Suprapubic skin (tissue), 4 donors: ENCODE measurements at places on chromosomes 5 and 9.

- DNase-seq = peak; percentile 85
Observed at GRCh38 chr9:13705918-13706317, 426.4 kb upstream of the MPDZ start.

DNA sequence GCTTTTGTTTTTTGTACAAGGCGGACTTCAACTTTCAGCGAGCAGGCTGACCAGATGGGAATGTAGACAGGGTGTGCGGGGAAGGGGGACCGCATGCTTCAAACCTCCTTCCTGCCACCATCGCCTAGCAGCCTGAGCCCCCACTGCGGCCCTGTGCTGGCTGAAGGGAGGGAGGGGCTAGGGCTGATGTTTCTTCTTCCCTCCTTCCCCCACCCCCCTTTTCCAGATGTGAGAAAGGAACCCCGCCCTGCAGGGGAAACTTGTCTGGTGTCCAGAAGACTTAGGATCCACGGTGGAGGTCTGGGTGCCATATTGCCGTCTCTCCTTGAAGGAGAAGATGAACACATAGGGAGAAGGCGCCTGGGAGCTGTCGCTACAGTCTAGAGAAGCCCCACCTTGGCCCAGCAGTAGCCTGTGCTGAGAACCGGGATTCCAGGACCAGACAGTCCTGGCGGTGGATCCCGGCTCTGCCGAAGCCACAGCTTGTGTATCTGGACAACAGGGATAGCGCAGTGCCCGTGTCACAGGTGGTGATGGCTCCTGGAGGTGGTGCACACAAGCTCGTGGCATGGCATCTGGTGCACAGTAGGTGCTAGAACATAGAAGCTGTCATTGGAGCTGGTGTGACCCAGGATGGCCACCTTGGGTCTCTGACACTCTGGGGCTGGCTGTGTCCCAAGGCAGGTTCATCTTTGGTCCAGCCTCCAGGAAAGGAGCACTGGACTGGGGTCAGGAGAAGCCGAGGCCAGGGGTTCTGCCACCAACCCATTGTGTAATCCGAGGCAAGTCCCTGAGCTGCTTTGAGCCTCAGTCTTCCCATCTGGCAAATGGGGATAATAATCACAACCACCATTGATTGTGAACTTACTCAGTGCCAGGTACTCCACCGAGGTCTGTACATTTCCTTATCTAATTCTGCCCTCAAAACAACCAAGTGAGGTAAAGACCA, 205.6 kb downstream of the C9orf50 start:
- DNase-seq = no peak

DNA sequence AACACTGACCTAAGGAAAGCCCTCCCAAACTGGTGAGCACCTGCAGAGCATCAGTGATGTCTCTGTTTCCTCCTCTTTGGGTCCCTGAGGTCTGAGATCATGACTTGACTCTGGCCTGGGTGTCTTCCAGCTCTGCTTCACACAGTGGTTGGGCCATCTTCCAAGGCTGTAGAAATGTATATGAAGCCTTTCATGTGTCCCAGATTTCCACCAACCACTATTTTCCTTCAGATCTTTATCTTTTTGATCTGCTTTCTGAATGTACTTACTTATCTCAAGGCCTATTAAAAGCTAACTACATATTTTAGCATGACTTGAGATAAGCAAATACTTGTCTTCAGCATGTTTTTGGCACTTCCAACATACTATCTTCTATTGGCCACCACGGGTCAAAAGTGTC, 47.1 kb downstream of the PRELID2 start:
- DNase-seq = no peak

DNA sequence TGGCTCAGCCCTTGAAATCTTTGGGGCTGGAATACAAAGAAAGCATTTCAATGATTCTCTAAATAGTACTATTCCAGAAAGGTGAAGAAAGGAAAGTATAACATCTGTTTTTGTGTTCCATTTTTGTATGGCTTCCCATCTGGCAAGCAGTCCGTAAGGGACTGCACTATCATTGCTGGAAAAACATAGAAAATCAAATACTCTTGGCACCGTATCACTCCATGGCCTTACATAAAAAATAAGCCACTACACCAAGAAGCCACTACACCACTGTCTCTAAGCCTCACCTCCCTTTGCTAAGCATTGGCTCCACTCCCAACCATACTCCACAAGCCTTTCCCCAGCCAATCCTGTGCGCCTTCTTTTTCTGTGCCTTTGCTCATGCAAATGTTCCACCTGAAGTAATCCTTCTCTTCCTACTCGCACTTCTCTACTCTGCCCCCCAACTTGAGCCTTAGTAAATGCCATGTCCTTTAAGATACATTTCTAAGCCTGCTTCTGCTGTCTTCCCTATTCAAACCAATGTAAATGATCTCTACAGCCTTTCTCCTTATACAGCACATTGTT, 454.6 kb upstream of the TUSC1 start:
- no peak for DNase-seq

GRCh38 chr5:176979669-176980068, 26.9 kb downstream of the UIMC1 start:
- no peak for DNase-seq

DNA sequence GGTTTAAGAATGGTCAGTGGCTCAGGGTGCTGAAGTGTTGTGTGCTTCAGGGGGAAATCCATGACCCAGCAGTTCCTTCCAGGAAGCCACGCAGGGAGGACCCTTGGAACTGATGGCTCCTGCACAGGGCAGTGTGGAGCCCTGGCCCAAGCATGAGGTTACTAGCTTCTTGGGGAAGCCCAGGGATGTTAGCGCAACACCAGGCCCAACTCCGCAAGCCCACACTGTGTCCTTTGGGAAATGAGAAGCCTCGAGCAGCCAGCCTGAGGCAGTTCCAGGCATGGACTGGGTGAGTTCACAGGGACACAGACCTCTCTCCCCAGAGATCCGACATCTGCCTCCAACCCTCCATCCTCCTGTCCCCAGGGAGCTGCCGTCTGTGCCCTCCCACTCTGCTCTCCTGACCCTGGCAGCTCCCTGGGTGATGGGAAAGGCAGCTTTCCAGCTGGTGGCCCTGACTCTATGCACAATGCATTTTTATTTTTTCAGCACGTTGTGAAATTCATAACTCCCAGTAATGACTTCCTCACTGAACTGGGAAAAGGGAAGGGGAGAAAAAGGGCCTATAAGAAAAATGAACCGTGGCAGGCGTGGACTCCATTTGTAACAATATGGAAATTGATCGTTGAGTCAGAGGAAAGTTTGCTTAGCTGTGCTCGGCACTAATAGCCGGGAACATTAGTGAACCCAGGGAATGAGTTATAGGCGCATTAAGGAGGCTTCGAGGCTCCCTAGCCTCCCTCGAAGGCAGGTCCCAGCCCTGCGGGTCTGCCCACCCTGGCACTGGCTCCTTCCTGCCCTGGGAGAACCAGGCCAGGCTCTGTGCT, 34.1 kb downstream of the LMX1B start:
- no peak for DNase-seq

DNA sequence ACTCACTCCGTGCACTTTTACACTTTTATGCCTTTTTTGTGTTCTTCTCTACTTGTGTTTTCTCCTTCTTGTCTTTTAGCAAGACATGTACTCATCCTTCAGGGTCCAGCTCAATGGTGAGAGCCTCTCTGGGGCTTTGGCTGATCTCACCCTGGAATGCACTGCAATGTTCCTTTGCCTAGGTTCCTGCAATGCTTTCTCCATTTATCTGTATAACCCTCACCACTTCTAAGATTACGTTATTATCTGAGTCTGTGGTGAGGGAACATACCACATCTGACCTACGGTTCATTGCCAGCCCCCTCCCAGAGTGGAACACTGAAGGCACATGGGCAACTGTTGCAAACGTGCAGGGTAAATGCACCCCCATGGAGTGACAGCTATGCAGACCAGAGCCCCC, 47.3 kb downstream of the KCNIP1 start:
- DNase-seq = no peak

GRCh38 chr9:81363916-81364480, 325.3 kb downstream of the TLE1 start:
- DNase-seq = no peak

DNA sequence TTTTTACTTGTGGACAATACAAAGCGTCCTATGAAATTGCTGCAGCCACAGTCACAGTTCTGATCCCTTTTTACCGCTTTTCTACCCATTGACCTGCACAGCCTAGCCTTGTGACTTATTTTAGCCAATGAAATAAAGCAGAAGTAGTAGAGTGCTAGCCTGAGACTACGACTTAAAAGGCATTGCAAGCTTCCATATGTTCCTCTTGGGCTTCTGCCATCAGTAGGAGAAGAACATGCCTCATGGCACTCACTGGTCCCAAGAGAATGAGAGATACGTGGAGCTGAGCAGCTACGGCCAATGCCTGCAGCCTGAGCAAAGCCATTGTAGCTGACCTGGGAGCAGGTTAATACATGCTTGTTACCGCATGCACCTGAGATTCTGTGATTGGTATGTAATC, 416.6 kb upstream of the CLINT1 start:
- no peak for DNase-seq

GRCh38 chr9:106862110-106862820, 701 bp upstream of the ZNF462 start:
- no peak for DNase-seq

GRCh38 chr5:15249152-15249551, 250.8 kb upstream of the FBXL7 start:
- no peak for DNase-seq

DNA sequence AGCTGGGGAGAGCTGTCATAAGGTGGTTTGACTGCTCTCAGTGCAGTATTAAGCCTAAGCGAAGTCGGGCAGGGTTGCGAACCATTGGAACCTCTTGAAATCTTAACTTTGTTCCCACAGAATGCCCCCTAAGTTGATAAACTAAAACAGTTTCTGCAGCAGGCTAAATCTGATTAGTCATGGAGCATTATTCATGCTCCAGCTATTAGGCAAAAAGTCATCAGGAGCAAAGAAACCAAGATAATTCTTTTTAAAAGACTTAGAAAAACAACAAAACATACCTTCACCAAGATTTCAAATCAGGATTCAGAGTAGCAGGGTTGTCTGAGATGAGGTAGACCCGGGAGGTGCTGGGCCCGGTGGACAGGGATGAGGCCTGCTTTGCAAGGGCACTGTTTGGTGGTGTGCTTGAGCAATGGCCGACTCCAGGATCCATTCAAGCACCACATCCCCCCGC, 69.9 kb upstream of the PLPP1 start:
- no peak for DNase-seq

DNA sequence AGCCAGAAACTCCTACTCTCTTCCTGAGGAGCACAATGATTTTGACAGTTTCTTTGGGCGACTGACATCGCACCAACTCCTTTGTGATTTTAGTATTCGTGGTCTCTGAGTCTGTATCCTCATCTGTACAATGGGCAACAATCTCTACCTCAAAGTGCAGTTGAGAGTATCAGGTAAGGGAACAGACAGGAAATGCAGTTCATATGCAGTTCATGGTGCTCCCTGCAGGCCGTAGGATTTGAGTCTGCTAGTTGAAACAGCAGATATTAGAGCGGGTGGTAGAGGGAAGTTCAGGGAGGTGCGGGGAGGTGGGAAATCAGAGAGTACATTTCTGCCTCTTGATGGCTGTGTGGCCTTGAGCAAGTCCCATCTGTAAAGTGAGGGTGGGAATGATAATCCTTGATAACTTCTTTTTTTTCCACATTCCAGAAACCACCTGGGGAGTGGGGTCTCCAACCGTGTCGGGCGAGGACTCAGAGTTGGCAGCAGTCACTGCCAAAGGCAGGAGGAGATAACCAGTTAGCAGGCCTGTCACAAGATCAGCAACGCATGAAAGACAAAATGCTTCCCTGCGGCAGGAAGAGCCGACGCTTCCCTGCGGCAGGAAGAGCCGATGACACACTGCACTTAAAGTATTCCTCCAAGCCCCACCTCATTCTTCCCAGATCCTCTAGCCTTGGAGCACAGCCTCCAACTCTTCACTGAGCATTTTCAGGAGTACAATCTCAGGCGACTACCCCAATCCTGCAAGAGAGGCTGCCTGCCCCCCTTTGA, 6.0 kb upstream of the NEK6 start:
- DNase-seq = peak; percentile 8

- peak; percentile 78 for DNase-seq
Observed at GRCh38 chr5:56319526-56320181, 86.5 kb upstream of the ANKRD55 start.

GRCh38 chr5:170104710-170105109, 987 bp upstream of the FOXI1 start:
- DNase-seq = no peak

DNA sequence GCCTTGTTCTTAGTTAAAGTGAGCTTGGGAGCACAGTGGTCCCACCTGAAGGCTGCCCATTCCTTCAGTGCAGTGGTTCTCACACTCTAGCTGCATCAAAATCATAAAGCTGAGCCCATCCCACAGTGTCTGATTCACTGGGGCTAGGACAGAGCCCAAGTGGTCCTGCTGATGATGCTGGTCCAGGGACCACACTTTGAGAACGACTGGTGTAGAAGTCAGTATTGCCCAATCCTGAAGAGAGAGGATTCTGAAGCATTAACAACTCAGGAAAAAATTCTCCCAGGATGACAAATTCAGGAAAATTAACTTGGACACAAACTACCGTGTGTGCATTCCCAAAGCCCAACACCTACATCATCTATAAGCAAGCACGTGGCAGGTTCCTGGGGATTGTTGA, 176.2 kb downstream of the GABBR2 start:
- no peak for DNase-seq

DNA sequence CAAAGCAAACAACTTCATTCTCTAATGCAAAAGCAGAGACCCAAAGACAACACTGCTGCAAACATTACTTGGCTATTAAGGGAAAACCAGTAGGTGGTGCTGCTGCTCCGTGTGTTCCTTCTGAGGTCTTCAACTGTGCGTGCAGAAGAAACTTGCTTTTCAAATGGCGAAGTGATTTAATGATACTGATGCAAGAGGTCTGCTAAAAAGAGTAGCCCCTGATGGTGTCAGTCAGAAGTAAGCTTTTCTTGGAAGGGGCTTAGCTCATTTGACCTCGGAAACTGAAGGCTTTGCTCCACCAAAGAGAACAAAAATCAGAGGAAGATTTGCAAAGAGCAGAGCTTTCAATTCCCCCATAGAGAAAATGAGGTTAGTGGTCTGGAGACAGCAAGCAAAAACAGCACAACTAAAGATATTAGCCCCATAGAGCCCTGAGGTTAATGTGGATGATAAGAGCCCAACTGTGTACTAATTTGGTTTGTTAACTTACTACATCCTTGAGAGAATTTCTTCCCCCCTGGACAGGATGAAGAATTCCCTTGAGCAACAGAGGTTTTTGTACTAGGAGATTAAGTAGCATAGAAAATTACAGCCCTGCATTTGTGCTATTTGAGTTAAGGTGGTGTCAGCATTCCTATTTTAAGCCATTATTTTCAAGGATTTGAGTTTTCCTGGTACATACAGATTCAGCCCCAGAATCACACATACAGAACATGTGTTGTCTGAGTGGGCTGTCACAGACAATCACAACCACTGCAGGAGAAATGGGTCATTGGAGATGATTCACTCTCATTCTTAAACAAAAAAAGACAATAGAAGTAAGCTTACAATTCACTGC, 153.2 kb upstream of the C9orf72 start:
- no peak for DNase-seq

- no peak for DNase-seq
Observed at GRCh38 chr9:75930730-75931321, 40.4 kb downstream of the PCSK5 start.
